CD4-positive, alpha-beta T cell treated with Interleukin-12 subunit alpha and Interleukin-12 subunit beta, for 1 hour (primary cell): ENCODE measurements at places on chromosomes 4 and X.
A peak's percentile ranks its signal among the peaks of the same experiment; 100 is the strongest.

GRCh38 chr4:164959896-164960295, 17.6 kb downstream of the TRIM61 start:
- DNase-seq: no peak

DNA sequence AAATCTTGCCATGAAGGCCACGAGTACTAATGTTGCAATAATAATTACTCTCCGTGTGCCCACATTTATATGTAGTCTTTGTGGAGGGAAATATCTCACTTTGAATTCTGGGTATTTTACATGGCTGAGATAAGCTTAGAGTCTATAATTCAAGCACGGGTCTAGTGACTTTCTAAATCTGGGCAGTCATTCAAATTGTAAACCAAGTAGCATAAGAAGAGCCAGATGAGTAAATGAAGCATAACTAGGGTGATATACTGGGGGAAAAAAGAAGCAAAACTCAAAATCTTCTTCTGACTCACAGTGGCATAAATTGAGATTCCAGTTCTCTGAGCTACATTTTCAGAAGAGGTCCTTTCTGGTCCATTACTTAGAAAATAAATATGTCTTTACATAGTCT, 53.0 kb downstream of the MAPK10 start:
- no peak for DNase-seq

GRCh38 chr4:22072240-22072639, 123.7 kb upstream of the KCNIP4 start:
- no peak for DNase-seq

- DNase-seq: no peak
Observed at GRCh38 chr4:153189016-153189801, 15.0 kb upstream of the TRIM2 start.

- DNase-seq: peak; percentile 40
Observed at GRCh38 chr4:88697141-88697540, 488 bp downstream of the NAP1L5 start.

- no peak for DNase-seq
Observed at GRCh38 chr4:2073808-2074481, 14.8 kb downstream of the NAT8L start.

DNA sequence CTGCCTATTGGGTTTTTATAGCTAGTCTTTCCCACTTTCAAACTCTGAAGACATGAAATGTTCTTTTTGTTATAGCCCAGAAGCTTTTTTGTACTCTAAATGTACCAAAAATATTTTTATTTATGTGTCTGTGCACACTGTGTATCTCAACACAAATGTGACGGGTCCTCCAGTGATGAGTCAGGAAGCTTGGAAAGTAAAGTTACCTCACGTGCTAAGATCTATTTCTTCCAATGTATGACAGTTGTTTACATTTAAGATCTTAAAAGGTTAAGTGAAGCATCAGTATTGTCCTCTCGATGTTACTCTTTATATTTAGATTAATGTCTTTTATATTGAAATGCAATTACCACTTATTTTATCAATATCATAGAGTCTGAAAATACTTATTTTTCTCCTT, 29.1 kb upstream of the PRSS12 start:
- no peak for DNase-seq

- no peak for DNase-seq
Observed at GRCh38 chr4:185936650-185937376, 124.8 kb upstream of the SORBS2 start.

DNA sequence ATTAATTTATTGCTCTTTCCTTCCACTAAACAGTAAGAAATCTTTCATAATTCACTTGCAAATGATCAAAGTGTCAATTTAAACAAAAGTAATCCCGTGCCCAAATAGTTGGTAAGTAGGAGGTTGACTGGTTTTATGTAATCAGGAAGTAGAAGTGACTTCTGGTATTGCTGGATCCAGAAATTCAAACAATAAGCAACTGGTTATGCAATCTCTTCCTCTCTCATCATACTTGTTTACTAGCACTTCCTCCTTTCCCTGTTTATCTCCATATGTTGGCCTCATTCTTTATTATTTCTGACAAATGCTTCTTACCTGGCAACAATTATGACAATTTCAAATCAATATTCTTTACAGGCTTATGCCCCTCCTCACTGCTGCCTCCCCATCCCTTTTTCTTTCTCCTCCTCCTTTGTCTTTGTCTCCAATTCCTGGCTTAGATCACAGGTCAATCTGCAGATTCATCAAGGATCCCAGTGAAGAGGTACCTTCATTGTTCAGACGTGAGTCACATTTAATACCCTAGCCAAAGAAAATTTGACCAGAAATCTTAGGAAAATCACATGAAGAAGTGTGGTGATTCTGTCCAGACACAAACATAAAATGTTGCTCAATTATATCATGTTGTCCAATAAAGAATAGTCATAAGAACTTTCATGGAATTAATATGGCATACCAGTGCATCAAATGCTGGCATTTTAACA, 323.2 kb upstream of the PCDH7 start:
- DNase-seq: no peak

DNA sequence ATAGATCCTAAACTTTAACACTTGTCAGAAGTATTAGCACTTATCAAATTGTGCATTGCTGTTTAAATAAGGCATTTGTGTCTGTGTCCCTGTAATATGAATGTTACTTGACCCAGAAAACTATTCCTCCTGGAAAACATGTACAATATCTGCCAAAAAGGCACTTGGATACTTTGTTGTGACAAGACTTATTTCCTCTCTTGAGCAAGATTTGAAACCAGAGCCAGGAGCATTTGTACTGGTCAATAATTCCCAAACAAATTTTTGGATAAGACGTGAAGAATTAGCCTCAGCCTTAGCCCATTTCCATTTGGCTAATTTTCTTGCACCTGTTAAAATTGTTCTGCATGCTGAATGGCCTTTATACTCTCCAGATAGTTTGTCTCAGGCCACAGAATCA, 176.3 kb upstream of the GK2 start:
- DNase-seq: no peak

- no peak for DNase-seq
Observed at GRCh38 chrX:15033917-15034316, 160.7 kb downstream of the MOSPD2 start.

DNA sequence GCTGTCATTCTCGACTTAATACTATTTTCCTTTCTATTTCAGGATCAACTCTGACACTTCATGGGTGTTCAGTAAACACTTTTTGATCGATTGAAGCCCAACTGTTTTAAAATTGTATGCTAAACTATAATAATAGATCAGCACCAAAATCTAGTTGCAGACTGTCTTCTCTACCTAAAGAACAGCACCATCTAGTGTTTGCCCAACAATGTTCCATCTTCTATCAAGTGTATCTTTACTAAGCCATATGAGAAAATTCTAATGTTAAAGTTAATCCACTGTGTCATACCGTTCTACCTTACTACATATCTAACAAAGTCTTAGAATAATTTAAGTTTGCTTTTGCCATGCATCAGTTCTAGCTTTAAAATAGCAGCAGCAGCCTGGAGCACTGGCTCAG, 113.0 kb upstream of the PRDX4 start:
- DNase-seq: no peak

DNA sequence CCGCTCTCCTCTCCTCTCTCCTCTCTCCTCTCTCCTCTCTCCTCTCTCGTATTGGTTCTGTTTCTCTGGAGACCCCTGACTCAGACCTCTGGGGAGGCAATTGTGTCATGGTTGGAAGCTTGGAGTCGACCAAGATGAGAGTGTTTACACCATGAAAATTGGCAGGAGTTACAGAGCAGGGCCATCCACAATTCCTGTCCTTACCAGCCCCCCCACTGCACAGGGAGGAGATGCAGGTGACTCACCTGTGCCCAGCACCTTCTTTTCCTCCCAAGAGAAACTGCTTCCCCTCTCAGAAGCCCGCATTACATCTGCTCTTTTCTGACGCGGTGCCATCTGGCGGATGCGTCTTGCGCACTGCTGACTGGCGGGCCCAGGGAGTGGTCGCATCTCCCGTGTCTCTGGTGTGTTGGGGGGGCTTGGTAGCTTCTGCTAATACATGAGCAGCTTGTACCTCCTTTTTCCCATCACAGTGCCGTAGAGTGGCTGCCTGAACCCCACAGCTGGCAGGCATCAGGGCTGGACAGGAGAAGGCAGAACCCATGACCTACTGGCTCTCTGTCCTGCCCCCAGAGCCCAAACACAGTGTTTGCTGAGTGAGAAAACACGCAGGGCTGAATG, 31.4 kb upstream of the GPR78 start:
- no peak for DNase-seq

- DNase-seq: no peak
Observed at GRCh38 chr4:40990899-40991265, 223.5 kb downstream of the APBB2 start.

DNA sequence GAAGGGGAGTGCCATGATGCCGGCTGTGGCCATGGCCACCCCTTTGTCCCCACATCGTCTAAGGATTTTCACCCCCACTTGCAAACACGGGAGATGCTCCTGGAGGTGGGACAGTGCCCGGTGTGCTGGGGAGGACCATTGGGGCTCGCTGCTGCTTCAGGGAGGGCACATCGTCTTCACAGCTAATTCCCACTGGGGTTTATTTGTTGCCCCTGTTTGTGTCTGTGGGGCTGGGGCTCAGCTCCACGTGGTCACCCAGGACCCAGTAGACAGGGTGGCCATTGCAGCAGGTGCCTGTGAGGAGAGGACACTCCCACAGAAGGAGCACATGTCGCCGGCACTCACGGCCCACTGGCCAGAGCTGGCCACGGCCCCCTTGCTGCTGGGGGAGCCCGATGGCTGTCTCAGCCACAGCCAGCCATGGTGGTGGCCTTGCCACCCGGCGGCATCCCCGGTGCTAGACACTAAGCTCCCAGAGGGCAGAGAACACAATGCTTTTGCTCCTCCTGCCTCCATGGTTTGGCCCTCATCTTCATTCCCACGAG, 27.8 kb upstream of the GRPEL1 start:
- no peak for DNase-seq

DNA sequence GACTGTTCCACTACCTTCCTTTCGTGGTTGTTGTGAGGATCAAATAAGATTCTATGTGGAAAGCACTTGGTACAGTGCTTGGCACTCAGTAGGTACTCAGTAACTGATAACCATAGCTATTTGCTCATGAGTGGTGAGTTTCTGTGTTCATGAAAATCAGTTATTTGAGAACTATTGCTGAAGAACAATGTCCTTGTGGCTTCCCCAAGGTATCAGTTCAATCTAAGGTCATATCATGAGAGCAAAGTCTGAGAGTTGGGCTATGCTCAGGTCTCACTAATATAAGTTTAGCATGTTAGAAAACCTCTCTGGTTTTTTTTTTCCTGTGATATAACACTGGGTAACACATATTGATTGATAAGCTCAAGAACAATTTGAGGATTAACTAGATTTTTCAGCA, 147.8 kb downstream of the GRIA3 start:
- no peak for DNase-seq

GRCh38 chr4:158036998-158037397, 135.8 kb downstream of the GASK1B start:
- DNase-seq: no peak

DNA sequence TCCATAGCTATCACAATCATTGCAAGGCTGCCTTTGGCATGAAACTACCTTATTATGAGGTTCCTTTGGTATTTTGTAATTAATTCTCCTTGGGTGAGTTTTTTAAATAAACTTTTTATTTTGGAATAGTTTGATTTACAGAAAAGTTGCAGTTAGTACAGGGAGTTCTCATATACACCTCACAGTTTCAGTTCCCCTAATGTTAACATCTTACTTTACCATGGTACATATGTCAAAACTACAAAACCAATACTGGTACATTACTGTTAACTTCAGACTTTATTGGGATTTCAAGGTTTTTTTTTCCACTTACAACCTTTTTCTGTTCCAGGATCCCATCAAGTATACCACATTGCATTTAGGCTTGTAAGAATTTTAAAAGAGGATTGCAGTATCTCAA, 52.0 kb upstream of the RGN start:
- DNase-seq: no peak

DNA sequence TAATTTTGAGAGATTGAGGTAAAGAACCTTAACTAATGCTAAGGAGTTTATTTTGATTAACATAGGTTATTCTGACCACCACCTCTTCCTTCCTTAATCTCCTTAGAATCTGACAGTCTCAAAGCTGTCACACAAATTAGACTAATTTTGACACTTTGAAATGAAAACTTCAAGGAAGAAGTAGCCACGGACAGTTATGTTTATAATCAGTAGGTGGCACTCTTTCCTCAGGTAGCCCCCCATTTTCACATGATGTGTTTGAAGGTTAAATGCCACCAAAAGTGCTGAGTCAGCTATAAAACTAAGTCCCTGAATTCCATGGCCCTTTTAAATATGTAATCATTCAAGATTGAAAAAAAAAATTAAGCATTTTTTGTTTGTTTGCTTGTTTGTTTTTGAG, 22.4 kb downstream of the TMEM33 start:
- peak; percentile 26 for DNase-seq

- peak; percentile 19 for DNase-seq
Observed at GRCh38 chr4:70734971-70735370, 13.2 kb downstream of the RUFY3 start.

DNA sequence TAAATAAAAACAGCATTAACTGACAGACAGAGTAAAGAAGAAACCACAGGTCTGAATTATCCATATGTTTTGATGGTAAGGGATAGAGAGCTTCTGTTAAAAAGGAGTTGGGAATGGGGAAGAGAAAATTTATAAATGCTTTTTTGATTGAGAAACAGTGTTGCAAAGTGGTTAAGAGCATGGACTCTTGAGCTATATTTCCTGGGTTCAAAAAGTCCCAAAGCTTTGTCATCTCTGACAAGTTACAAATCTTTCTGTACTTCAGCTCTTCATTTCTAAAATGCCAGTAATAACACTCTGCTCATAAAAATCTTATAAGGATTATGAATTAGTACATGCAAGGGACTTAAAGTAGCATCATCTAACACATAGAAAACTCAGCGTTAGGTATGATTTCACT, 62.2 kb downstream of the N4BP2 start:
- no peak for DNase-seq

DNA sequence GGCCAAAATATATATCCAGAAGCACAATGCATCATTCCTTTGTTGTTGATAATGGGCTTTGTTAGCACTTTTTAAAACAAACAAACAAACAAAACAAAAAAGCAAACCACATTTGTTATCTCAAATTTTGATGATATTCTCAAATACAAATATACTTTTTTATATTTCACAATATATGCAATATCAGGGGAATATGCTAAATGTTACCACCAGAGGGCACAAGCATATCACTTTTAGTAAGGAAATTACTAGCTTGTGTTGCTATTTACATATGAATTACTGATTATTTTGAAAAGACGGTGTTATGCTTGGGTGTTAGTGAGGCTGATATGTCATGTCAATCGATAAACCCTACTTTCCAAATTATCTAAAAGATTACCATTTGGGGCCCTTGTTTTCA, 29.1 kb downstream of the RIPPLY1 start:
- peak; percentile 22 for DNase-seq

- DNase-seq: peak; percentile 1
Observed at GRCh38 chr4:98232202-98232601, 29.0 kb upstream of the RAP1GDS1 start.

- no peak for DNase-seq
Observed at GRCh38 chrX:1496076-1496475, 40.9 kb downstream of the P2RY8 start.

- no peak for DNase-seq
Observed at GRCh38 chr4:124953061-124953460, 240.5 kb upstream of the ANKRD50 start.

GRCh38 chrX:37371578-37371991, 22.4 kb downstream of the PRRG1 start:
- DNase-seq: no peak
